Activated CD8-positive, alpha-beta T cell treated with anti-CD3 and anti-CD28 coated beads, Interleukin-2, amount 10 ng/mL, durations not matched to agents 7 days and 5 days (primary cell): ENCODE measurements at places on chromosomes 6 and 20.
A peak's percentile ranks its signal among the peaks of the same experiment; 100 is the strongest.

GRCh38 chr6:24520929-24521546 lies 26.3 kb downstream of the ALDH5A1 start:
- no peak overlapping the region for H3K4me3 ChIP-seq
- H3K4me1 ChIP-seq = peaks cover 12% of the 10 kb centered on the region
- no peaks in the 10 kb centered on the region for H3K27me3 ChIP-seq
- no peak overlapping the region for H3K27ac ChIP-seq

GRCh38 chr20:50729901-50730764 lies 1.2 kb upstream of the PARD6B start:
- H3K27me3 ChIP-seq = no peaks in the 10 kb centered on the region
- peak overlapping the region; percentile 88 for H3K4me3 ChIP-seq
- peak overlapping the region; percentile 72 for H3K27ac ChIP-seq

DNA sequence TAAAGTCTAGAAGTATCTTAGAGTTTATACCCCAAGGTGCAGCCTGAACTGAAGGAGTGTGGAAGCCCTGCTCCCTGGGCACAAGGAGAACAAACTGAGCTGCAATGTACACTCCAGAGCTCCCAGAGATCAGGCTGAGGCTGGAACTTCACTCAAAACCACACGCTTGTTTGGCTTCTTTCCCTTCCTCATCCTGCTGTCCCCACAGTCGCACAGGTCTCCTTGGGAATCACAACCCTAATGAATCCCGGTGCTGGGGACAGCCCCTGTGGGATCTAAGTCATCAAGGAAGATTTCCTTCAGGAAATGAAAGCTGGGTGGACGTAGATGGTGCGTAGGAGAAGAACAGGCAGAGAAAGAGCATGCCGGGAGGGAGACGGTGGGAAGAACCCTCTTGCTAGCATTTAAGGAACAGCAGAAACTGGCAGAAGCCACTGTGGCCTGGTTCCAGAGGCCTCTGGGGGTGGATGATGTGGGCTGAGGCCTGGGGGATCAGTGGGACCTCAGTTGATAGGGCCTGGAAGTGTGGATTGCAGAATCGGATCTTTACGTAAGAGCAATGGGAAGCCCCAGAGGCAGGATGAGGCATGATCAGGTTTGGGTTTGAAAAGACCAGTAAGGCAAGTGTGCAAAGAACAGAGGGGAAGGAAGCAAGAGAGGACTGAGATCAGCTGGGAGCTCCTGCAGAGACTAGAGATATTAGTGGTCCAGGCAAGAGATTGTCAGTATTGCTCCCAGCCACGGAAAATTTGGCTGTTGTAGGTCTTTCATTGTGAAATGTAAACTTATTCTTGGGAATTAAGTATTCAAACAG lies 21.4 kb downstream of the CYP24A1 start:
- peaks cover 9% of the 10 kb centered on the region for H3K27me3 ChIP-seq
- no peak overlapping the region for H3K4me3 ChIP-seq
- H3K27ac ChIP-seq = no peak overlapping the region
- DNase-seq = no peak
- H3K36me3 ChIP-seq = no peaks in the 10 kb centered on the region

DNA sequence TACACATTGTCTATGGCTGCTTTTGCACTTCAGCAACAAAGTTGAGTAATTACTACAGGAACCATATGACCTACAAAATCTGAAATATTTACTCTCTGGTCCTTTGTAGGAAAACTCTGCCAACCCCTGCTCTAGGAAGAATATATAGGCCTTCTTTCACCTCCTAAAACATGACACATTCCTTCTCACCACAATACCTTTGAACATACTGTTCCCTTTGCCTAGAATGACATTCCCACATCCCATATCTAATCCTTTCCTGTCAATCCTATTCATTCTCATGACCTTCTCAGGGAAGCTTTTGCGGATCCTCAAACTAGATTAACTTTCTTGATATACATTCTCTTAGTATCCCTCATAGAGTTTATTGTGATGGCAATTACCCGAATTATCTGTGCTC lies 18.0 kb upstream of the NCOA6 start:
- H3K4me3 ChIP-seq = no peak overlapping the region
- no peaks in the 10 kb centered on the region for H3K36me3 ChIP-seq
- peaks cover 11% of the 10 kb centered on the region for H3K27me3 ChIP-seq

DNA sequence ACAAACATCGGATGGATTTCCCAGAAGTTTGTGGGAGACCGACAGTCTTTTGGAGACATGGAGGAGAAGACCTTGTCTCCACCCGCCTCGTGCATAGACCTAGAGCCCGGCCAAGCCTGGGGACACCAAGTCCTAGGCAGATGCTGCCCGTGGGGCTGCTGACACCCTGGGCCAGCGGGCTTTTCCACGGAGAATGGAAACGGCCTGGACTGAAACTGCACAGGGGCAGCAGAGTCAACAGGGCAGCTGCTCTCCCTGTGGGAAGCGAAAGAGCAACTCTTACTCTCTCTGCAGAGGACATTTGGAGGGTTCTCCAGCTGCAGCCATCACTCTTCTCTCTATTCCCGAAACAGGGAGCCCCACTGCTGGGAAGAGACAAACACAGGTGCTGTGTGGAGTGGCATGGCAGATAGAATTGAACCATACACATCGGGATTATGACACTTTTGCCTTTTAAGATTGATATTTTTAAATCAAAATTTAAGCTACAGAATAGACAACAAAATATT lies 401.2 kb downstream of the THBS2 start:
- no peak overlapping the region for H3K27ac ChIP-seq
- no peak overlapping the region for H3K4me3 ChIP-seq
- H3K36me3 ChIP-seq = no peaks in the 10 kb centered on the region
- no peaks in the 10 kb centered on the region for H3K27me3 ChIP-seq
- no peak for DNase-seq

DNA sequence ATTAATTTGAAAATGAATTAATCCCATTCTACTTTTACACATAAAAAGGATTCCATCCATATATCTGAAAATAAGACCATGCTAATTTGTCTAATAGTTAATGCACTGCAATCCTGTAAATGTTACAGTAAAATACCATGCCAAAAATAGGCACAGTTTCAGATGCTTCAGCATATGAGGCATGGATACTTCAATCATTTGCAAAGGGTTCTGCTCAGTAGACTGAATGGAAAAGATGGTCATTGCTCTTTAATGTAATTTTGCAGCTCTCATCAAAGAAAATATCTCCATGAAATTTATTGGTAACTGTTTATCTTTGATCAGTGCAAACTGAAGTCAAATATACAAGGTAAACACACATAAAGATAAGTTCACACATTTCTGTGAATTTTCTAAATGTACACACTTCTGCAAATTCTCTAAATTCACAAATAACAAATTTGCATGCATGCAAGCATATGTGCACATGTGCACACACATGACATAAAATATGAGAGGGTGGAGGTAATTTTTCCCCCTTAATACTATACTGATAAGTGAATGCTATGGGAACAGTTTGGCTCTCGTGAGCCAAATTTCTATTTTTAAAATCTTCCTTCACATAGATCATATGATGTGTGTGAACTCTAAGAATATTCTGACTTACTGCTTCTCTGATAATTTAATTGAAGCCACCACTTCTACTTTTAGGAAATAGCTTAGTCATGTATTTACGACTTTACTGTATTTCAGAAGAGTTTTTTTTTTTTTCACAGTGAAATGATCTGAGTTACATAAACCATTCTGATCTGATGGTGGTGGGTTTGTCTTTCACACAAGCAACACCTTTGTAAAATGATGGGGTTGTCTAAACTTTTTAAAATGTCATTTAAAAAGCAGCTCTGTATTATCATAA lies 996.8 kb upstream of the CITED2 start:
- no peak overlapping the region for H3K27ac ChIP-seq
- H3K36me3 ChIP-seq = no peaks in the 10 kb centered on the region
- no peak overlapping the region for H3K4me3 ChIP-seq
- DNase-seq = no peak

DNA sequence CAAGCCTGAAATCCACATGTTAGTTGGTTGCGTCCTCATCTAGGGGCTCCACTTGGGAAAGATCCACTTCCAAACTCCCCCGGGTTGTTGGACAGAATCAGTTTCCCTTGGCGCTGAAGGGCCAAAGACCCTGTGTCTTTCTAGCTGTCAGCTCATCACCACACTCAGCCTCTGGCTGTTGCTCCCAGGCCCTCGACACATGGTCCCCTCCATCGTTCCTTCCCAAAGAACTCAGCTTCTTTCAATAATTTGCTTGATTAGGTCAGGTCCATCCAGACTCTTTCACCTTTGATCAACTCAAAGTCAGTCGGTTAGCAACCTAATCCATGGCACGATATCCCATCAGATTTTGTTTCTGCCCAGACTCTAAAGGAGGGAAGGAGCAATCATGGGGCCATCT lies 254.8 kb upstream of the SULF2 start:
- no peak for DNase-seq
- no peaks in the 10 kb centered on the region for H3K4me1 ChIP-seq
- H3K27me3 ChIP-seq = no peaks in the 10 kb centered on the region
- no peaks in the 10 kb centered on the region for H3K36me3 ChIP-seq
- no peak overlapping the region for H3K4me3 ChIP-seq

- no peaks in the 10 kb centered on the region for H3K27me3 ChIP-seq
- no peak overlapping the region for H3K27ac ChIP-seq
- H3K36me3 ChIP-seq = no peaks in the 10 kb centered on the region
- DNase-seq = no peak
These were observed 95.1 kb downstream of the TPBG start for GRCh38 chr6:82458705-82459104.
